ENCODE measurements at places on chromosomes 7 and 10.
A peak's percentile ranks its signal among the peaks of the same experiment; 100 is the strongest.

- DNase-seq, result no peak
Measured at GRCh38 chr7:80941208-80941758, 22.4 kb upstream of the SEMA3C start.

DNA sequence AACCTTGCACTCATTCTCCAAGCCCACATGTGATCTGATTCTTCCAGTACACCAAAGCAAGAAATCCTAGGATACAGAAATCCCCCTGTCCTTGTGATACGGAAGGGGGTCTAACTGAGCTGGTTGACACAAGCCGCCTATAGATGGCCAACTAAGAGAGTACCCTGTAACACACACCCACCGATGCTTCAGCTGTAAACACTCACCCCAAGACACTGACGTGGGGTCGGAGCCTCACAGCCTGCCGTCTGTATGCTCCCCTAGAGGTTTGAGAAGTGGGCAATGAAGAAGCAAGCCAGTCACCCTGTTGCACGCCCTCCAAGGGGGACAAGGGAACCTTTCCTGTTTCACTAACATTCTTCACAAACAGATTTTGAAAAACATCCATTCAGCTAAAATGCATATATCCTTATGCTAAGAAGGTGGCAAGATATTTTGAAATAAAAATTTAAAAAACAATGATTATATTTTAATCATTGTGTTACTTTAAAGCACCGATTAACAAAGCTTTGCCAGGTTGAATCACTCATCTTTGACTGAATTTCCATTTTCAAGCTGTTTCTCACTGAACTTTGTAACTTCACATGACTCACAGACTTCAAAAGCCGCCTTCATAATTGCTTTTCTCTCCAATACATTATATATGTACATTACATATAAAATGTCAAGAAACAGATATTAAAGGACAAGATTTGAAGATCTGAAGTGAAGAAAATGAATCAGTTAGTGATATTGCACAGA lies 329.3 kb downstream of the ARL4A start:
- DNase-seq, result no peak

GRCh38 chr10:62528441-62528840 lies 154.3 kb downstream of the ZNF365 start:
- no peak for DNase-seq

- DNase-seq, result no peak
Measured at GRCh38 chr10:37476285-37476684, 350.9 kb downstream of the ANKRD30A start.

DNA sequence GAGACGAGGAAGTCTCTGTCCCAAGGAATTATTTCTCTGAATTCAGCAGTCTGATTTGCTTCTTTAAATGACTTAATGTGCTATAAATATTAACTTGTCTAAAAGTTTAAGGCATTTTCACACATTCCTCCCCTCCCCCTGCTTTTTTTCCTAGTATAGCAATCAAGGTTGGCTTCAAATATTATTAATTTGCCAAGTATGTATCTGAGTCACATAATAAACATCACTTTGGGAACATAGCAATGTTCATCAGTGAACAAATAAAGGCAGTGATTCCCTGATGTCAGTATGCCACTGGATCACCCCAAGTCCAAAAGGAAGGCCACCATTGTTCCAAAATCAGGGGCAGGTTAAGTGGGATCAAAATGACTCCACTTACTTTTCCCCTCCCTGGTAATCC lies 40.5 kb downstream of the PDE6C start:
- DNase-seq, result no peak

GRCh38 chr10:2094171-2094570 lies 356.8 kb upstream of the ADARB2 start:
- DNase-seq, result no peak

DNA sequence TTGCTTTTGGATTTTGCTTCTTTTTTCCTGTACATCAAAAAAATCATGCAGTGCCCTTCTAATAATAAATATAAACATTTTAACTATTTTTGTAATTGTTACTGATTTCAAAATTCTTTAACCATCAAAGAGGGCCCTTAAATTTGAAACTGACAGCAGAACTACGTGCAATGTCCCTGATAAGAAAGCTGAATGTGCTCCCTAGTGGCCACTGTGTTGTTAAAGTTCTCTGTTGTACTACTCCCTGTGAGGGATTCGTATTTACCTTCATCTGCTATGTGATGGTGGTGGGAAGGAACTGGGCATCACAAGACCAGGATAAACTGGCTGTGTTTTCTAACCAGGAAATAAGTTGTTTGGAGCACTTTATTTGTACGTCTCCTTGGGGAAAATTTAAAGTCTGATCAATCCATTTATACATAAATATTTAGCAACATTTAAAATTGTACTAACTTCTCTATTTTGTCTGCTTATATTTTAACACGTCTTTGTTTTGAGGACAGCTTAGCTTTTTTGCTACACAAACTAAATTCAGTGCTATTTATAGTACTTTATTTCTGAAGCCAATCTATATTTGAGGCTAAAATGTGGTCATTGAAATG lies 322.4 kb downstream of the HGF start:
- no peak for DNase-seq

GRCh38 chr7:22723637-22724036 lies 3.4 kb upstream of the IL6 start:
- no peak for DNase-seq

GRCh38 chr10:490891-491571 lies 198.4 kb downstream of the DIP2C start:
- no peak for DNase-seq

- no peak for DNase-seq
Measured at GRCh38 chr7:158030071-158030470, 557.6 kb downstream of the PTPRN2 start.

- no peak for DNase-seq
Measured at GRCh38 chr10:71404503-71405295, 8.0 kb downstream of the CDH23 start.

DNA sequence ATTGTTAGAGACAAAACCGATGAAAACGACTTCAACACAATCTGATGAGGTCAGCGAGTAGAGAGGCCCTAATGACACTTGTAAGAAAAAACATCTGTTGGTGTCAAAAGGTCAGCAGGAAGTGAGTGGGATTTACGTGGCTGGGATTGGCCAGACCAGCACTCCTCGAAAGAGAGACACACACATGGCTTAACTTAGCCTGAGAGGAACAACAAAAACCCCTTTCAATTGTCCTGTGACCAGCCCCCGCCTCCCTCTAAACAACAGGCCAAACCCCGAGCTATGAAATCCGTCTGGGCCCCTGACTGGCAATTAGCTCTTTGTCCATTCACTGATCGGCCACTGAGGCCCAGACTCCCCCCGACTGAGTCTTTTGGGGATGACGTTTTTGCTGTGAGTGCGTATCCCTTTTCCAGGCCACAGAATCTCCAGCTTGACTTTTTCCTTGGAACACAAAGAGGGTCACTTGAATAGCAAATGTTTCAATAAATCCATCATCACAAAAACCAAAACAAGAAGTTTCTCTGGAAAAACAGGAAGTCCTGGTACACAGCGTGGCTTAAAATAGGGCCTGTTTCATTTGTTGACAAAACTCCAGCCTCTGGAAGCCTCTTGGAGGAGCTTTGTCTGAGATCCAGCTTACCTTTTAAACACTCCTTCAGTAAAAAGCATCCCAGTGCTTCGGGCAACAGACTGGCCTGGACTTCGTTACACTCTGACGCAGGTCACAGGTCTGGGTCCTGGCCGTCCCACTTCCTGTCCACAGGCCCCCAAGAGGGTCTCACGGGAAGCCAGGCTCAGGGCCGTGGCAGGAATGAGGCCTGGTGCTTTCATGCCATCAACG lies 103.0 kb downstream of the CTBP2 start:
- DNase-seq, result no peak

GRCh38 chr7:139043823-139044812 lies 8.3 kb upstream of the ZC3HAV1L start:
- peak; percentile 82 for DNase-seq

DNA sequence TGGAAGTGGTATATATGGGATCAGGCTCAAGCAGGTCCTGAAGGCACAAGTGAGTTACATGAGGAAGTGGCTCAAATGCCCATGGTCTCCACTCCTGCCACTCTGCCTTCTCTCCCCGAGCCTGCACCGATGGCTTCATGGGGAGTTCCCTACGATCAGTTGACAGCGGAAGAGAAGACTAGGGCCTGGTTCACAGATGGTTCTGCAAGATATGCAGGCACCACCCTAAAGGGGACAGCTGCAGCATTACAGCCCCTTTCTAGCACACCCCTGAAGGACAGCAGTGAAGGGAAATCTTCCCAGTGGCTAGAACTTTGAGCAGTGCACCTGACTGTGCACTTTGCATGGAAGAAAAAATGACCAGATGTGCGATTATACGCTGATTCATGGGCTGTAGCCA lies 95.3 kb downstream of the HOXA1 start:
- no peak for DNase-seq

- no peak for DNase-seq
Measured at GRCh38 chr7:105571891-105572290, 9.4 kb downstream of the EFCAB10 start.

DNA sequence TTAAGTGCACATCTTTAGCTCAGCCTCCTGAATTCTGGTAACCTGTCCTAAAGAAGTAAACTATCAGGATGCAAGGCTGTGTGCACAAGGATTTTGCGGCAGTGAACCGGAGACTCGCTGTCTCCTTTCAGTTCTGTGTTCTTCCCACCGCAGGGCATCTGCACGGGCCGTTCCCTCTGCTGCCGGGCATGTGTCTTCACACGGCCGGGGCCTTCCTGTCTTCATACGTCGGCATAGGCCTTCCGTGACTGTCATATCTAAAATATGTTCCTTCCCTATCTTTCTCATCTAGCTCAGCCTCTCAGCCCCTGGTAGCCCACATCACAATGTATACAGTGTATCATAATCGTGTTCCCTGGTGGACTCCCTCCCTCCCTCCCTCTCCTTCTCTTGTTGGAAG lies 16.4 kb downstream of the PALD1 start:
- DNase-seq, result no peak

DNA sequence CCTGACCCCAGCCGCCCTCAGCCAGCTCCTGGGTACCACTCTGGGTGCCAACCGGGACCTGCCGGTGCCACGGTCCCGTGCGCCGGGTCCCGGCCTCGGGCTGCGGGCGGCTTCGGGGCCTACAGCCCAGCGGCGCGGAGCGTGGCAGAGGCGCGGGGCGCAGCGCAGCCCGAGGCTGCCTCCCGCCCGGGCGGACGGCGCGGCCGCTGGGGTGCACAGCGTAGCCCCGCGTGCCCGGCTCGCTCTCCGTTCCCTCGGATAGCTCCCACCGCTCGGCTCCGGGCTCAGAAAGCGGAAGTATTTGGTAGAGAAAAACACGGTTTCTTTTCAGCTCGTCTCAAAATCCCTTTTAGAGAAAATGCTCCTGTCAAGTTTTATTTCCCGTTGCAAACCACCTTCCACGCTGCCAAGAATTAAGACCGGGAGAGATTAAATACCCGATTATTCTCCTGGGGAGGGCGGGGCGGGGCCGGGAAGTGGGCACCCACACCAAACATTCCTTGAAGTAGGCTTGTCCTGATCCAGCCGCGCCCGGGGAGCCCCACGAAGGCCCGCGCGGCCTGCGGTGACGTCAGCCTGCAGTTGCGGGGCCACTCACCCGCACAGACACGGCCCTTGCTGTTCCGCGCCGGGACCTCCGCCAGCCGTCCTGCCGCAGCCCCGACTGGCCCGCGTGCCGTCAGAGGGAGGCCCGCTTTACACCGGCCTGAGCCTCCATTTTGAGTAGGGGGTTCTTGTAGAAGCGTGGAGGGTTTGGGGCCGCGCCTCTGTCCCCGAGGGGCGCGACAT lies 7.2 kb downstream of the HOXA13 start:
- no peak for DNase-seq
